CD8-positive, alpha-beta memory T cell (primary cell): ENCODE measurements at places on chromosomes 7 and 10. TPM values are rescaled to one million over a fixed set of nuclear protein-coding genes. Genes with fewer than 3 reads are reported as not detected.
A peak's percentile ranks its signal among the peaks of the same experiment; 100 is the strongest.

DNA sequence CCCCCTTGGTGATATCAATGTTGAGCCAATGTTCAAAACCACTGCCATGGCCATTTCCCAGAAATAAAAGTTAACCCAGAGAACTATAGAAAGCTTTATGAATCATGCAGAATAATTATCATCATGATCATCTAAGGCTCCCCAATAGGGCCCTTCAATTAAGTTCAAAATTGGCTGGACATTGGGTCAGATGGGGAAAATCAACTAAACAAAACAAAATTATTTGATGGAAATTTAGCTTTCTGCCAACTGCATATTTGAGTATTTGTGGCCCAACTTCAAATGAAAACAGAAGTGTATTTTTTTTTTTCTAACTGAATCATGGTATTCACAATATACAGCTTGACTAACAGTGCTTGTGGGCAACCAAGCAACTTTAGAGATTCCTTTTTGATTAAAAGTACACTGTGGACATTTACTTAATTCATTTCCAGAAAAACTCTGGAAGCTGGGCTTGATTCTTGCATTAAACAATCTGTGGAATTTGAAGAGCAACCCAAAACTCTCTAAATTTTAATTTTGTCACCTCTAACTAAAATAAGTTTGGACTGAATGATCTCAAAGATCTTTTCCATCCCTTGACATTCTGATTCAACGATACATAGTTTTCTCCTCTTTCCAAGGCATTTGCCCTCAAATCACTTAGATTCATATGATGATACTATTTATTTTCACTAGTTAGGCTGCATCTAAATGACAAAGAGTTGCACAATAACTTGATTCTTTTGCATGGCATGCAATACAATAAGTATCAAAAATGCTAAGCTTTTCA, 203.2 kb downstream of the AHR start:
- DNase-seq, result no peak

- no peak for DNase-seq
Observed at GRCh38 chr7:1846331-1847065, 176.4 kb downstream of the ELFN1 start.

The PLA2G12B gene
- not detected for polyA plus RNA-seq

- no peak for DNase-seq
Observed at GRCh38 chr7:41880107-41880506, 177.2 kb upstream of the INHBA start.

GRCh38 chr7:154746571-154747360, 256.2 kb downstream of the PAXIP1 start:
- no peak for DNase-seq

GRCh38 chr10:78846760-78847159, 222.0 kb upstream of the ZMIZ1 start:
- DNase-seq, result no peak

DNA sequence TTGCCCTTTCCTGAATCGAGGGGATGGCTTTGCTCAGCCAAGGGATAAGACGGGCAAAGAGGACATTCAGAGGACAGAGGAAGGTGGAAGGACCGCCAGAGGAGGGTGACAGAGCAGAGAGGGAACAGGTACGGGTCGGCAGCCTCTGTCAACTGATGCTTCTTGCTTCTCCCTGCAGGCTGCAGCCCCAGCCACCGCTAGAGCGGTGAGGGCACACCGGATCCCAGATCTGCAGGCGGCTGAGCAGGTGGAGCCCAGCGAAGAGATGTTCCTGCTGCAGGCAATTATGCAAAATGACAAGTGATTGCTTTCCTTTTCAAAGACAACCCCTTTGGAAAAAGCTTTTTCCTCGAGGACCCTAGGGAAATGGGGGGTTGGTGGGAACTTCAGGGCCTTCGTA, 181.9 kb upstream of the ANKRD30A start:
- no peak for DNase-seq

- no peak for DNase-seq
Observed at GRCh38 chr10:16521311-16522016, at the start of gene C1QL3. Gene C1QL3, minus strand, starts transcription at chr10:16521879. Its CDS starts 814 bp downstream, at chr10:16521065.

The PRR15 gene
- polyA plus RNA-seq, result not detected

- DNase-seq, result no peak
Observed at GRCh38 chr10:103645141-103646054, 151.9 kb downstream of the NEURL1 start.

- peak; percentile 29 for DNase-seq
Observed at GRCh38 chr7:2405601-2406345, 2.4 kb downstream of the CHST12 start.

The JAKMIP3 gene
- polyA plus RNA-seq, result not detected

The ADCY1 gene
- not detected for polyA plus RNA-seq

The GSTK1 gene
- polyA plus RNA-seq, result 532 TPM

The PLEKHS1 gene
- not detected for polyA plus RNA-seq

GRCh38 chr10:71790749-71791440, 17.6 kb upstream of the VSIR start:
- no peak for DNase-seq

The SMNDC1 gene
- 17.7 TPM for polyA plus RNA-seq

The PKD1L1 gene
- 0.02 TPM for polyA plus RNA-seq

GRCh38 chr10:5691786-5692185, 7.1 kb downstream of the TASOR2 start:
- DNase-seq, result no peak

The SPRN gene
- polyA plus RNA-seq, result 0.43 TPM

GRCh38 chr7:38839851-38840250, 69.1 kb downstream of the VPS41 start:
- no peak for DNase-seq

DNA sequence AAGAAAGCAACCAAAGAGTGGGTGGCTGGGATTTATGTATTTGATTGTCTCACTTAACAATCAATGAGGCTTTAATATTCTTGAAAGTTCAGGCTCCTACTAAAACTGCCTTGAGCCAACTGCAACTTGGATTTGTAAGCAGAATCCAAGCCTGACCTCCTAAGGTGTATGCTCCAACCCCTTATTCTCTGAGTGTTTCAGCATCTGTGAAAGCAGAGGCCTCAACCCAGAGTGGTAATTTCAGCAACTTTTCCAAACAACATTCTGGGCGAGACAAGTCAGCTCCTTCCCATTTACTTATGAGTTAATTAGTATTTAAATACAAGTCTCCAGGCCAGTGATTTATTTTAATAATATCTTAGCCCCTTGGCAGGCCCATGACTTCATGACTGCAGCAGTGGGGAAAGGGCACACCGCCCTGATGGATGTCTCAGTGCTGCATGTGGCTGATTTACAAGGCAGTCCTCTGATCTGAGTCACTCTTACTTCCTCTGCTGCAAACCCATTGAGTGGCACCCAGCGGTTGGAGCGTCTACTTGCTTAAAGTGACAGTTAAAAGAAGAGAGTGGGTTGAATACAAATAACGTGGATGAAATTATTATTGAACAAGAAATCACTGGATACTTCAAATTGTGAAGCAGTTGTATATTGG, 209.1 kb downstream of the TRIL start:
- DNase-seq, result peak; percentile 1

The MRLN gene
- not detected for polyA plus RNA-seq

GRCh38 chr7:17660116-17660515, 280.2 kb downstream of the SNX13 start:
- DNase-seq, result no peak

GRCh38 chr10:30510184-30510931, 76.4 kb downstream of the MAP3K8 start:
- DNase-seq, result no peak

- DNase-seq, result no peak
Observed at GRCh38 chr10:129042776-129043595, 424.1 kb upstream of the MGMT start.

DNA sequence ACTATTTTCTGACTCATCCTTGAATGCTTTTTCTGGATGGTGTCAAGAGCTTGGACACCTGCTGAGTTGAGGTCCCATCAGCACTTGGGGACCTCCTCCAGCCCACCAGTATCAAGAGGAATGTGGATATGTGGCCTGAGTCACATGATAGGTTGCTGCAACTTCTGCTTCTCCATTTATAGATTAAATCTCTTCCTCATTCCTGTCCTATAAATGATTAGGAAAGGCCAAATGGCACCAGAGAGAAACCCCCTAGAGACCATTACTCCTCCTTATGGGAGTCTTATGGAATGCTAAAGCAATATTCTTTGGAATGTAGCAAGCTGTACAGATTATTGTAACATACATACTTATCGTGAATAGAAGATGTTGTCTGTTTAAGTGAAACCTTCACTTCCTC, 85.6 kb downstream of the NEUROD6 start:
- DNase-seq, result no peak

DNA sequence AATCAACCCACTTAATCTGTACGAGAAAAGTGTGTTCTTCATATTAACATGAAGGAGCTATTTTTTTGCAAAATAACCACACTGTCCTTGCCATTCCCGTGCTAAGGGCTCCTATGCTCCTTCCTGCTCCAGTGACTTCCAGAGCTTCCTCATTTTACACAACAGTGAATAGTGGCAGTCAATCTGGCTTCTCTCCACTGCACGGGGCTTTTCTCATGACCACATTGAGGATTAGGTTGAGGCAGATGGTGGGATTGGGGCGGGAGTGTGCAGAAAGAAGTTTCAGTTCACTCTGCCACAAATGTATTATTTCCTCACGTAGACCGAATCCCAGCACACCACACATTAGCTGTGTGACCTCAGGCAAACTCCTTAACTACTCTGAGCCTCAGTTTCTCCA, 235.1 kb downstream of the ARHGAP12 start:
- DNase-seq, result no peak

DNA sequence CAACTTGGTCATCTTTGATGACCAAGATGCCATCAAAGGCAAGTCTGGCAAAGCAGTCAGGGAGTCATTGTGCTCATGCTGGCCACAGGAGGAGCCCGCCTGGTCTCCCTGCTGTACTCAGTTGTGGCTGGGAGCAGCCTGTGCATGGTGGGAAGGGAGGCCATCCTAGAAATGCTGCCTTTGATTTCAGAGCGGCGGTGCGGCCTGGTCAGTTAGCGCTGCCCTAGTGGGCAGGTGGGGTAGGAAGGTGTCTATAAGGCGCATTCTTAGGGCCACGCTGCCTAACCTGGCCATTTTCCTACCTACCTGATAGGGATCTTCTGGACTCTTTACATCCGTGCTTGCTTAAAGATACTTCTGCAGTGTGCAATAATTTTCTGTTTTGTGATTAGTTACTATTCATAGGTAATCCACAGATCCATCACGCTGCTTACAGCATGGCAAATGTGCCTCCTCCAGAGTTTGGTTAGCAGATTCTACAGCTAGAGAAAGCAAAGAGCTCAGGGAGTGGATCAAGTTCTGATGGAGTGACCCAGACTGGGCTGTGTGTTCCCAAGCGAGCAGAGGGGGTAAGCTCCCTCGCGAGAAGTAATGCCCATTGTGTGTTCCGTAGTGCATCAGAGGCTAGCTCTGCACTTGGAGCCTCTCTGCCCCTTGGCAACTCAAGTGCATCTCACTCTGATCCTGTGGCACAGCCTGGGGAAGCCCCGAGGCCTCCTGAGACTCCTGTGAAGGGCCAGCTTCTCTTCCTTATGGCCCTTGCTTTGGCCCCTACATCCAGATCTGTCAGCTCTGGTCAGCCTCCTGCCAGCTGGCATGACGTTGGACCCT, 970.1 kb upstream of the ZNF722 start:
- no peak for DNase-seq

DNA sequence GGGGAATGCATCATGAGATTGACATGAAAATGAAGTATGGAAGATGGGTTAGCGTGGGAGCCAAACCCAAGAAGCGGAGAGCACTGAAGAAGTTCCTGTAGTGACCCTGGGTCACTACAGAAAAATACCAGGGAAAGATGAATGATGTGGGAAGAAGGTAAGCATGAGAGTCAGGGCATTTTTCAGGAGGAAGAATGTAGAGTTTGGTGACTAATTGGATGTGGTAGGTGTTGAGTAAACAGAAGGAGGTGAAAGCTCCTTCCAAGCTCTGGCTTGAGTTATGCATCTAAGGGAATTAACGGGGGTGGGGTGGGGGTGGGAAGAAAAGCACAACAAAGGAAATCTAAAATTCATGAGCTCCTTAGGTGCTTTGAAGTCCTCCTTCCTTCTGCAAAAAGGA, 238.1 kb upstream of the AOAH start:
- no peak for DNase-seq

The MOGAT3 gene
- polyA plus RNA-seq, result not detected

DNA sequence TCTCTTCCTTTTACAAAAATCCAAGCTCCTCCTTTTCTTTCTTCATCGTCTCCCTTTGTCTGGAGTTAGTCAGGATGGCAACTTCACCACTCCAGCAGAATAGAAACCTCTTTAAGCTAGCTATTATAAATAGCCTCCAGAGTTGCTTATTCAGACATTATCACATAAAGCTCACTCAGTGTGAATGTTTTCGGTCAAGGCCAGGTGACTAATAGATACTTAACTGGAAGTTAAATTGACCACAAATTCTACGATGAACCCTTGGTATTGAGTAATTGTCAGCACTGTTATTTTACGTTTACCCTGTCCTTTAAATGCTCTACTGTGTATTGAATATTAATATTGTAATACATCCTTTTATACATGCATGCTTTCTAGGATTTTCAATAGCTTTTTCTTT, 340.4 kb downstream of the OTUD1 start:
- no peak for DNase-seq

- DNase-seq, result no peak
Observed at GRCh38 chr7:92632791-92633190, 42.6 kb upstream of the FAM133B start.

The ACHE gene
- 0.30 TPM for polyA plus RNA-seq

GRCh38 chr7:101537935-101538595, 91.0 kb downstream of the MYL10 start:
- no peak for DNase-seq

DNA sequence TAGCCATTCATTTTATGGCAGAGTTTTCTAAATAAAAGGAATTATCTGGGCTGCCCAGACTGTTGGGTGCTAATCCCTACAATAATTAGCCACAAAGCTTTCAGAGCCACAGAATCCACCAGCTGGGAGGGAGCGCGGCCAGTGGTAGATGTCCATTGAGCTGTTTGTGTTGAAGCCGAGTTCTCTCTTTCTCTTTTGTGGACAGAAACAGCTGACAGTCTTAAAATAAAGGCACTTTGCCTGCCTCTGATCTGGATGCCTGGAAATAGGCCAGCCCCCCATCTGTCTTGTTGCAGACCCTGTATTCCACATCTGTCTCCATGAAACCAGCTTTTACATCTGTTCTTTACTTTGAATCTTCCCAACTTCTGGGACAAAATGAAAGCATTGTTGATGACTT, 66.1 kb downstream of the MTPN start:
- DNase-seq, result no peak

DNA sequence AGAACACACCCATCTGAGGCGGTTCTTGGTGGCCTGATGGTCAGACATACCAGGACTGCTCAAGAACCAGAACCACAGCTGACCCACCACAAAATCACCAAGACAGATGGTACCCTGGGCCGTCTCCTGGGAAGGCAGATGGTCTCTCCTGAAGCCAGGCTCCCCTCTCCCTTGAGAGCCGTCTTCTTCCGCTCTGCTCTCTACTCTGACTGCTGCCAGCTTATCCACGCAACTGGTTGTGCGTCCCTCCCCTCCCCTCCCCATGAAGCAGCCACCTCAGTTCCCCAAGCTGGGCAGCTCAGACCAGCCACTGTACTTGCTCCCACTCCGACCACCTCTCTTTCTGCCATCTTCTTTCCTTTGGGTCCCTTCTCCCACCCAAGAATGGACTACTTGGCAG, 14.0 kb downstream of the PDIA4 start:
- DNase-seq, result no peak

- DNase-seq, result no peak
Observed at GRCh38 chr7:150968734-150969372, 9.3 kb downstream of the KCNH2 start.
